ENCODE measurements at places on chromosomes 13 and 19.

DNA sequence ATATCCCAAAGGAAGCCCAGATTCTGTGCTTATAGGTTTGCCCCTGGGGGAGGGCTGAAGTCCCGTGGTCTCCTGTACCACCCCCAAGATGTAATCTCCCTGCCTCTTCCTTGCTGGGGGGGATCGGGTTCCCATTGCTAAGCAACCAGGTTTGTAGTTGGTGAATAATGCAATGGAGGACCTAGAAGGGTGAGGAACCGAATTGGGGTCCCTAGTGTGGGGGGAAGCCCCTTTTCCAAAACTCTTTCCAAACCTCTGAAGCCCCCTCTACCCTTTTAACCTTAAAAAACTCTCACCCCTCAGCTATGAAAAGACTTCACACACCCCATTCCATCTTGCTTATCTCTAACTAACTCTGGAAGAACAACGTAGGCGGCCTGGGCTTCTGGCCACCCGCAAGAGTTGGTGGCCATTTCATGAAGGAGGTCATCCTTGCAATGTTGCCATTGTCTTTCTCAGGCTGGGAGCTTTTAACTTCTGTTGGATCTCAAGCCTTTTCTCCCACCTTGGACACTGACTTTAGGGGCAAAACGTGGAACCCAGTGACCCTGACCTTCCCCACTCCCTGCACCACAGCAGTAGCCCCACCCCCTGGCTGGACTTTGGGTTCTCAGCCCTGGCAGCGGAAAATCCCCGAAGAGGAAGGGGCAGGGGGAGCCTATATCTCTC, 661 bp downstream of the PALM3 start:
- DNase-seq: no peak

- DNase-seq: no peak
Observed at GRCh38 chr13:24984134-24984533, 111.8 kb upstream of the PABPC3 start.

- peak; percentile 7 for DNase-seq
Observed at GRCh38 chr13:87671753-87672605, 808 bp downstream of the SLITRK5 start.

GRCh38 chr13:36418022-36418805, 14.1 kb upstream of the CCNA1 start:
- no peak for DNase-seq

DNA sequence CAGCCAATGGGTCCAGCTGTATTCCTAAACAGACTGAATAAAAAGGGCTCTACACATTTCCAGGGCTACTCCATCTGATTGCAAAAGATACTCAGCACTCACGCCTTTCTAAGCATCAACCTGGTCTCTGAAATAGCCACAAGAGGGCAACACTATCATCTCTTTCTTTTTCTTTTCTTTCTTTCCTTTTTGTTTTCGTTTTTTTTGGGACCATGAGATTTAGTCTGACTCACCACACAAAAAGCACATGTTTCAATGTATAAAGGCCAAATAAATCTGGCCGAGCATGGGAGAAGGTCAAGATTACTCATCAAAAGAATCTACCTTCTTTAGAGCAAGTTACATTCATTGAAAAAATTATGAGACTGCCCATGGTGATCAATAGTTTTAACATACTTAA, 805.6 kb upstream of the ARGLU1 start:
- no peak for DNase-seq

- no peak for DNase-seq
Observed at GRCh38 chr19:18494267-18494607, 27.6 kb downstream of the ELL start.

DNA sequence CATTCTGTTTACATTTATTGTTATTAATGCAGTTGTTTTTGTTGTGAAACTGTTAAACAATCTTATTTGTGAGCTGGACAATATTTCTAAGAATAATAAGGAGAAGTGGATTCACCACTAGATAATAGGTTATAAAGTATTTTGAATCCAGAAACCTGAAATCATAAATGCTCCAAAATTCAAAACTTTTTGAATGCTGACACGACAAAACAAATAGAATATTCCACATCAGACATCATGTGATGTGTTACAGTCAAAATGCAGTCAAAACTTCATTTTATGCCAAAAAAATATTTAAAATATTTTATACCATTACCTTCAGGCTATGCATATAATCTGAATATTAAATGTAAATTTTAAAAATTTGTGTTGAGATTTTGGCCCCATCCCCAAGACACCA, 1321.4 kb downstream of the SLITRK1 start:
- no peak for DNase-seq

DNA sequence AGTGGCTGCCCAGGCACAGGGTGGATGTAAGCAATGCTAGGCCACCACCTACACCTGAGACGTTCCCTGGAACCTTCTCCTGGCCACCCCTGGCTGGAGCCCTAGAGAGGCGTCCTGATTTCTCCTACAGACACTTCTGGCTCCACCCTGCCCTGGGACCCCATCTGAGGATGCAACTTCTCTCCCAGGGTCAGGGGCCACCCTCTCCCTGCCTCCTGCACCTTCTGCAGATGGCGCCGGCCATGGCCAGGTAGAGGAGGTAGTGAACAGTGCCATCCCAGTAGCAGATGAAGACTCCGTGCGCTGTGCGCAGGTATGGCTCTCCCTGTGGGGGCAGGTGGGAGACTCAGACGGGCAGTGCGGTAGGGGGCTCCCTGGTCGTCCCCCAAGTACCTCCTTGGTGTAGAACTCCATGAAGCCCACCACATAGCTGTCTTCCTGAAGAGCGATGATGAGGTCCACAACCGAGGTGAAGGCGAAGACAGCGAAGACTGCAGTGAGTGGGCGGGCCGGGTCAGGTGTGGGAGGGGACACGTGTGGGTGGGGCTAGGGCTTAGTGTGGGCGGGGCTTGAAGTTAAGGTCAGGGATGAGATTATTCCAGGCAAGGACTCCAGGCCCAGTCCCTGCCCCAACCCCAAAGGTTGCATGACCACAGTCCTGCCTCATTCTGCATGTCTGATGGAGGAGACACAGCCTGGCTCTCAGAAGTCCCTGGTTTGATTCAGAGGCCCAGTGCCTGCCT, 3.0 kb downstream of the TM6SF2 start:
- no peak for DNase-seq

DNA sequence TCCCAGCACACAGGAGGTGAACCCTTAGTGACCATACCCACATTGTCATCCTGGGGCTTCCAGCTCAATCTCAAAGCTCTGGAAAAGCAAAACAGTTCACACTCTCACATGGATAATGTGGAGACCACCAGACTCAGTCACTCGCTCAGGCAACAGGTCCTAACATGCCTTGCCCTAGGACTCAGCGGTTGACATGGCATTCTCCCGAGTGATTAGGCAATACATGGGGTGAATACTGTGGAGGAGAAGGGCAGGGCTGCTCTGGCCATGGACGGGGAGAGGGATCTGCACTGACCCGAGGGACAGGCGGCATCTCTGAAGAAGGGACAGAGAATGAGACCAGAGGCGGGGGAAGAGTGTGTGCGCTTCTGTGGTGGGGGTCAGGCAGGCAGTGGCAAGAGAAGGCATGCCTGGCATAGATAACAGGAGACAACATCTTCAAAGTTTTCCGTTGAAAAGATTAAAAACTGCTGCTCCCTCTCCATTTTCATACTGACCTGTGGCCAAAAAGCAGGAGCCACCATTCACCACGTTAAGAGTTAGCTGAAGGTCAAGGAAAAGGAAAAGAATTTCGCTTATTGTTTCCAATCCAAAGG, 44.5 kb upstream of the EPHX3 start:
- no peak for DNase-seq

GRCh38 chr13:49814551-49815270, 22.2 kb upstream of the KPNA3 start:
- no peak for DNase-seq

- no peak for DNase-seq
Observed at GRCh38 chr13:111514610-111515306, 194.3 kb downstream of the TEX29 start.

DNA sequence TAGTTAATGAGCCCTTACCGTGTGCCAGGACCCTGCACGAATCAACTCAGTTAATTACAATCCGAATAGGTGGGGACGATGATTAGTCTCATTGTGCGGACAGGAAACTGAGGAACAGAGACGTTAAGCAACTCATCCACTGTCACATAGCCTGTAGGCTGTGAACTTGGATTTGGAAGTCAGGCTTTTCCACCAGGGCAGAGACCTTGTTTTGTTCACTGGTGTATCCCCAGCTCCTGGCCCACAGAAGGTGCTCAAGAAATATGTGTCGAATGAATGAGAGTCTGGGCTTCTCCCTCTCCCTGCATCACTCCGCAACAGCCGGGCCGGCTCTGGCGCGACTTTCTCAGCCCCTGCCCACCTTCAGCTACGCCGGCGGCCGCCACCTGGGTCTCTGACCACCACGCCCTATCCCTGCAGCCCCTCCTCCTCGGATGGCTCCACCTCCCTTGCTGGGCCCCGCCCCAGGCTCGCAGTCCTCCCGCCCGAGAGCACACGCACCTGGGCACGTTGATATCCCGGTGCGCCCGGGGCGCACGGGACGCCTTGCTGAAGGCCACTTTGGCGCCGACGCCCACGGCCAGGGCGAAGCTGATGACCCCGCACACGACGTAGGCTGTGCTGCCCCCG, 1.3 kb downstream of the SHISA7 start:
- no peak for DNase-seq

DNA sequence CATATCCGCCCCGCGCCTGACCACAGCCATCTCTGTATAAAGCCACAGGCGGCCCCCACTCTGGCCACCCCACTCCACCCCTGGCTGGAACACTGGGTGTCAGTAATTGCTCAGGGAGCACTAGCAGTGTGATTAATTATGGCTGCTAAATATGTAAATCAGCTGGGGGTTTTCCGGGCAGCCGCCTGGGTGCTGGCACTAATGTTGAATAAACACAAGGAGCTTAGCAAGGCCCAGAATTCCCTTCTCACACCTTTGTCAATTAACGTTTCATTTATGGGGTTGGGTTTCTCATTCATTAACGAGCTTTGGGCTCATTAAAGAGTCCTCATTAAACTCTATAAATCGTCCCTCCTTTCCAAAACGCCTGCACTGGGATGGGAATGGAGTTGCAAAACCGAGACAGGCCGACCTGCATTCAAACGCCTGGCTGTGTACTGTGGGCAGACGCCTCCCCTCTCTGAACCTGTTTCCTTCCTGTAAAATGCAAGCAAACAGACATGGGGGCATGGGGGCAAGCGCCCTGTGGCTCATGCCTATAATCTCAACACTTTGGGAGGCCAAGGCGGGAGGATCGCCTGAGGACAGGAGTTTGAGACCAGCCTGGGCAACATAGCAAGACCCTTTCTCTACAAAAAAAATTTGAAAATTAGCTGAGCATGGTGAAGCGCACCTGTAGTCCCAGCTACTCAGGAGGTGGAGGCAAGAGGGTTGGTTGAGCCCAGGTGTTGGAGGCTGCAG, 17.7 kb upstream of the OLFM2 start:
- DNase-seq: no peak

- no peak for DNase-seq
Observed at GRCh38 chr19:10378124-10378523, 2.2 kb downstream of the TYK2 start.

- DNase-seq: no peak
Observed at GRCh38 chr19:39296055-39296645, at the start of gene IFNL1. IFNL1 (plus strand) TSS chr19:39296407; CDS start chr19:39296422, 15 bp downstream.

- no peak for DNase-seq
Observed at GRCh38 chr19:28435551-28436271, 777.2 kb downstream of the UQCRFS1 start.

GRCh38 chr19:30686826-30687566, 314.8 kb downstream of the ZNF536 start:
- no peak for DNase-seq

GRCh38 chr19:55165952-55166529, 372 bp downstream of the DNAAF3 start:
- peak; percentile 68 for DNase-seq

DNA sequence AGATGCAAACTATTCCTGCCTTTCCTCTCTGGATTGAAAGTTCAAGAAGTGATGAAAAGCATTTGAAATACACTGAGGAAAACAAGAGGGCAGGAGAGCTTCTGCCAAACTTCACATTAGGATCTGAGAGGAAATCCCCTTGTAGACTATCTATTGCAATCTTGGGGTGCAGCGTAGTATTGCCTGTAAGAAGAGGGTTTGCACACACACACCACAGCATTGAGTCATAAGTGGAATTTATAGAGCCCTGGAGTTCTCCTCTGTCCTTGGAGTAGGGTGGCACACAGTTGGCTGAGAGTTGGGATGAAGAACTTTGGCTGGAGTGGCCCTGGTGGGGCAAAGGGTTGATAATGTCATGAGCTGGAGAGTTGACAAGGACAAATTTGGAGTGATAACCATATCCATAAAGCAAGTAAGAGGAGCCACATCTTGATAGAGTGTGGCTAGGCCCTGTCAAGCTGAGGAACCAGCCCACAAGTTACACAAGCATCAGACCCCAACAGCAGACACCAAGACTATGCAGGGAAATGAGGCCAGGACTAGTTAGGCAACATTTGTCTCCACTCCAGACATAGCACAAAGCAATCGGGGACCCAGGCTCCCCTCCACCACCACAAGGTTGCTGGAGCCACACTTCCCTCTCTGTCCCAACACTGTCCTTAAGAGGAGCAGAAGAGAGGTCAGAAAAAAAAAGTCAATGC, 520.9 kb downstream of the KLF5 start:
- no peak for DNase-seq

GRCh38 chr19:10388957-10389356, 8.6 kb upstream of the TYK2 start:
- DNase-seq: peak; percentile 93

DNA sequence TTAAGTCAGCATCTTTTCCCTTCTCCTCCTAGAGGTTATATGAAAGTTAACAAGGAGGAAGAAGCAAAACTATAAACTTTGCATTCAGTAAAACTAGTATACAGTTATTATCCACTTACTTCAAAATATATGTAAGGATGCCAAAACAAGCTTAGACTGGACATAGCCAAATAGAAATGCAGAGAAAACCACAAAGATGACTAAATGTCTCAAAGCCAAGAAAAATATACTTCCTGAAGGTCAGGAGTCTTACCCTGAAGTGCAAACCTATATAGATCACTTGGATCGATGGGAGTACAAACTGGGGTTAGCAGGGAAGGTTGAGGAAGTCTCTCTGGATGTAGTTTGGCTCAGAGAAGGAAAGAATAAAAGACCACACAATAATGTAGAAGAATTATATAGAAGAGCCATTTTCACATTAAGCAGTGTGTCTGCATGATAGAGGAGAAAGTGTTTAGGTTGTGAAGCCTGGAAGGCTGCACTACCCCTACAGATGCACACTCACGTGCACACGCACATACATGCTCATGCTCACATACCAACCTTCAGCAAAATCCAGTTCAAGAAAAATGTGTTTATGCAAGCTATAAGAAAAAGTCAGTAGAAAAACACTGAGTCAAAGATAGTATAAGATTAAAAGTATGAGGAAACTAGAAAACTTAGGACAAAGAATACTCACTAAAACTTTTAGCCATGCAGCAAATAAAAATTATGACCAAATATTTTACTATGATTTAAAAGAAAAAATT, 112.1 kb upstream of the RXFP2 start:
- DNase-seq: no peak

DNA sequence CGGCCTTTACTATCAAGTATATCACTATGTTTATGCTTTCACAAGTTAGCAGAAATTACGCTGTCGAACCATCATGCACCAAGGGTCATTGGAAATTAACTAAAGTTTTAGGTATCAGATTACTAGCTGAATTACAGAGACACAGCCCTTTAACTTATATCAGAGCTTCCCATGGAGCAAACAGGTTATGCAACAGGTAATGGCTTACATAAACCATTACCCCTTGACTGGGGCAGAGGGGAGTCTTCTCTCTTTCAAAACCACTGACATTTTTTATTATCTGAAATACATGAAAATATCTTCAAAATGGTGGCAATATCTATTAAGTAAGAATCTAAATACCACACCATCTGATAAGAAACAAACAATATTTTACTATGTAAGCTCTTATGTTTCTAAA, 1692.9 kb upstream of the SLC10A2 start:
- DNase-seq: no peak

- no peak for DNase-seq
Observed at GRCh38 chr19:45400192-45400591, 4.7 kb downstream of the PPP1R13L start.

All from transverse colon (tissue), 4 donors.